CD4-positive, alpha-beta T cell treated with Interleukin-17A for 4 hours (primary cell): ENCODE measurements at places on chromosomes 2 and 18.
A peak's percentile ranks its signal among the peaks of the same experiment; 100 is the strongest.

DNA sequence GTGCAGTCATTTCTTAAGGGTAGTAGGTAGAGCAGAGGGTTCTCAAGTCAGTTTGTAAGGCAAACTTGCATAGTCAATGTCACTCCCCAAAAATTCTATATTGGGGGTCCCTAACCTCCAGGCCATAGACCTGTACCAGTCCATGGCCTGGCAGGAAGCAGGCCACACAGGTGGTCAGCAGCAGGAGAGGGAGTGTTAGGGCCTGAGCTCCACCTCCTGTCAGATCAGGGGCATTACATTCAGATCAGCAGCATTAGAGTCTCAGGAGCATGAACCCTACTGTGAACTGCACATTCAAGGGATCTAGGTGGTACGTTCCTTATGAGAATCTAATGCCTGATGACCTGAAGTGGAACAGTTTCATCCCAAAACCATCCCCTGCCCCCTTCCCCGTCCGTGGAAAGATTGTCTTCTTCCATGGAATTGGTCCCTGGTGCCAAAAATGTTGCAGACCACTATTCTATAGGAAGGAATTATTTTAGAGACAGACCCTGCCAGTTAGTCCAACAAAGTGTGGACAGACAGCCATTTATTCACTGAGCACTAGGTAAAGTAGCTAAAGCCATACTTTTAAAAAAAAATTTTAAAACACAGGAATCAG lies 6.7 kb downstream of the COA5 start:
- DNase-seq, result no peak

GRCh38 chr2:16032282-16033031 lies 92.1 kb downstream of the MYCN start:
- no peak for DNase-seq

GRCh38 chr2:131039535-131039907 lies 53.7 kb downstream of the FAM168B start:
- no peak for DNase-seq

DNA sequence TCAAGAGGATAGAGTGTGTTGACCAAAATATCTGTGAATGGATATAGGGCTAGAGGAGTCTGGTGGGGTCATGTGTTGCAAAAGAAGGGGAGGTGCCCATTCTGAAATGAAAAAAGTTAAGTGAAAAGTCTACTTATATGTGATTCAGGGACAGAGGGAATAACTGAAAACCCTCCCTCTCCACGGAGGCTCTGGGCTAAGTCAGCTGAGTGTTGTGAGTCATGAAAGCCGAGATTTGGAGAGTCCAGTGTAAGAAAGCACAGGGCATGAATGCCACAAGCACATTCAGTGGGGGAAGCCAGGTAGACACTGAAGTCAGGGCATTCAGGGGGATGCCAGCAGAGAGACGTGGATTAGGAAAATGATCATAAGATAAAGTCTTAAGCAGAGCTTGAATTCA lies 871.9 kb downstream of the TSN start:
- no peak for DNase-seq

DNA sequence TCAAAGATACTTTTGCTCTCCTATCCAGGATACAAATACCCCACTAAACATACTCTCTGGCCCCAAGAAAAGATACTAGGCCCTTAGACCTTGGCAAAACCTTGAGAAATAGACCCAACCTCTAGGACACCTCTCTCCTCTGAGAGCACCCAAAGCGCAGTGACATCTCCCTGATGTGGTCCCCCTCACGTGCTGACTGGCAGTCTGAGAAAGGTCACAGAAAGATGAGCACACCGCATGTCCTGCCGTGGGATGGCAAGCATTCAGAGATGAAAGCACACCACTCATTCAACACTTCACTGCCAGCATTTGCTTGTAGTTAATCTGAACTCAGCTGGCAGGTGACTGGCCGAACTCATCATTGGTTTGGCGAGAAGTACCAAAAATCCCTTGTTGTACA lies 6.1 kb upstream of the TBC1D8 start:
- no peak for DNase-seq

DNA sequence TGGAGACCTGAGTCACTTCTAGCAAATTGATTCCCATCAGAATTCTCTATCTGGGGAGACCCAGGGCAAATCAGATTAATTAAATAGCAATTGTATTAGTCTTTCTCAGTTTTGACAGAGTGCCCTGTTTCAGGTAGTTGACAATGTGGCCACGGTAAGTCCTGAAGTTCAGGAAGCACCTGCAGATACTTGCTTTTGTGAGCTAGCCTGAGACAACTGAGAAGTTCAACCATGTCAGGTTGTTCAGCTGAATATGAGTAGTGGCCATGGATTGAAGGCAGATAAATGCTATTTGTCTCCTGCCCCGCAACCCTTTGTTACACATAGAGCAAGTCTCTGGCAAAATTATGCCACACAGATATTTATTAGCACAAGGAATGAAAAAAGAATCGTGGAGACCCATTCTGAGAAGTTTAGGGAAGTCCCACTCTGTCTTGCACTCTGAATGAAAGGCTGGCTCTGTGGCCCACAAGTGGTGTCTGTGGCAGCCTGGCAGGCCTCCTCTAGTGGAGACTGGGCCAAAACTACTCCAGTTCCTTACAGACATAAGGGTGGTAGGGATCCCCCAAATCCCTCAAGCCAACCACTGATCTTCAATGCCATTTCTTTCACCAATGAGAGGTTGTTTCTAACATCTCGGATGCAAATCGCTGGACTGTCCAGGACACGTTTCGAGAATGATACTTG lies 61.3 kb downstream of the POU3F3 start:
- DNase-seq, result no peak

DNA sequence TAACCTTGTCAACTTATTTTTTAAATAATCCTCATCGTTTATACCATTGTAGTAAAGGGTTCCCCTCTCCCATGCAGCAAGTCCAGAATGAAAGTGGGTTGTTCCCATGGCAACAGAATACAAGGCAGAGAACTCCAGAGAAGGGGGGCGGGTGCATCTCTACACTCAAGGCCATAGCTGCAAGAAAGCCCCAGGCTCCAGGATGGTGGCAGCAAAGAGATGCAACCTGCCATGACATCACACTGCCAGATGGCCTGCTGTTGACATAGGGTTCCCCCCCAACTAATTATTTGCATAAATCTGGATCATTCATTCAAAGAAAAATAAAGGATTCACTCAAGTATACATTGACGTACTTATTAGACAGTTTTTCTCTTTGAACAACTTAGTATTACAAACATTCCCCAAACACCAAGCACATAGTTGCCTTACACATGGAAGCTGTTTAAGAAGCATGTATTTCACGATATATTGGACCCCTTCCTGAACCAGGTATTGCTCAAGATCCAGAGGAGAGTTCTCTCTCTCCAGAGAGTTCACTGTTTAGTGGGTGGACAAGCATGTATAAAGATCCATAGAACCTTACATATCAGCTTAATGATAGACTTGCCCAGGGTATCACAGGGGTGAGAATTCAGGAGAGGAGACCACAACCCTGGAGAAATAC lies 87.4 kb upstream of the KLF7 start:
- DNase-seq, result no peak

DNA sequence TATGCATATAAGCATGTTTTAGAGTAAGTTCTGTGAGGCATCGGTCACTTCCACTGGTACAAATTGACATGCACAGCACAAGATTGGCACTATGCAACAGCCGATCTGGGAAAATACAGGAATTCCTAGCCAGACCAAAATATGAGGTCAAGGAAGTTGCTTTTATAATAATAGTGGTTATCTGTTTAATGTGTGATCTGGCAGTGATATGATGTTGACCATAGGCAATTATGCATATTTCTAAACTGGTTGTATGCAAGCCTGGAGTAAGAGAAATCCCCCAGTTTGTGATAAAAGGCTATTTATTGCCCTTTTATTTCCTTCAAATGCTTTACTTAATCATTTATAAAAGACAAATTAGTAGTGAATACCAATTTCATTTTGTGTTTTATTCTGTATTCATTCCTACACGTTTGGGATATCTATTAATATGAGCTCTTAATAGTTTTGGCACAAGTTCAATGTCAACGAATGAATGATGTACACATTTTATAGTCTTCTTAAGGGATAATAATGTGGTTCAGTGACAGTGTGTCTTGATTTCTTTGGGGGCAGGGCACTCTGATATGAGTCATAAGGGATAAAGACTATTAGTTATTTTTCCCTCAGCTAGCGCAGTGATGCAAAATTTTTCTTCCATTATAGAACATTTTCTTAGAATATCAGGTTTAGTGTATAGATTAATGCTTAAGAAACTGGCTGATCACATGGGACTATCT lies 34.7 kb upstream of the ZEB2 start:
- DNase-seq, result no peak

- no peak for DNase-seq
Measured at GRCh38 chr18:24033641-24034412, 19.3 kb downstream of the TTC39C start.

- no peak for DNase-seq
Measured at GRCh38 chr2:43563679-43564078, 32.2 kb downstream of the THADA start.

DNA sequence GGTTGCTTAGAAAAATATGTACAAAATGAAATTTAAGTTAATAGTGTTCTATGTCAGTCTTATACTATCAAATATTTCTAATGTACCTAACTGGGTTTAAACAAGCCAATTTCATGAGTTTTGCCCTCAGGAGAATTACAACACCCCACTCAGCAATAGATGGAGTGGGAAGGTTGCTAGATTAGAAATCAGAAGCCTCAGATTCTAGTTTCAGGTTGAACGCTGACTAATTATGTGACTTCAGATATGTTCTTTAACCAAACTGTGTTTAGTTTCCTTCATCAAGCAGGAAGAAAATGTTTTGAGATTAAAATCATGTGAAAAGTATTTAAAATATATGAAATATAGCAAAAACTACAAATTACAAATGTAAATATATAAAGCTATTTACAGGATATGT lies 133.8 kb upstream of the KCNH7 start:
- no peak for DNase-seq

DNA sequence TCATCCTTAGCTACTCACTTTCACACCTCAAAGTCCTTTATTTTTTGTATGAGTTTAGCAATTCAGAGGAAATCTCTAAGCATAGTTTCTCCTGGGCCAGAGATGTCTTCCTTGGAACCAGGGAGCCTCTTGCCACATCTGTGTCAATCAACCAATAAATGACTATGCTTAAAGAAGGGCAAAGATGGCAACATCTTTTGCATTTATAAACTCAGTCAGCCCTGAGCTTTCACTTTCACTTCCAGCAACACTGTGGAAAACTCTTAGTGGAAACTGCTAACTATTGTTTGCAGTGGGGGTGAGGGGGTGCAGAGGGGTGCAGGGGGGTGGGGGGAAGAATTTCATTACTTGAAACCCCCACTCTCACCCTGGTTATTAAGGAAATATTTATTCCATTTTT lies 3.4 kb downstream of the ACVR1C start:
- peak; percentile 7 for DNase-seq

DNA sequence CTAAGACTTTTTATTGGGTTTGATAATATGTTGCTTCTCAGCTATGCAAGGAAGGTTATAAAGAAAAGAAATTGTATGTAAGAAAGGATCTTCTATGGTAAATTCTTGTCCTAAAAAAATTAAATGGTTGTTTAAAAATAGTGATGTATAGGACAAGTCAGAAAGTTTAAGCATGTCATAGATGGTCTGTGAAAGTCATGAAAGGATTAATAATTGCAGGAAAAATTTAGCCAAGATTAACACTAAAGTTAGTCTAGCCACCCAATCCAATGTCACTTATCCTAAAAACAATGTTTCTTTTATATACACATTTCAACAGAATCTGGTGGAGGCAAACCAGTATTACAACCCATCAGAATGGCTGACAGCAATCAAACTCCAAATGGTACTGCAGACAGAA lies 1046.7 kb upstream of the SLC39A10 start:
- DNase-seq, result no peak

DNA sequence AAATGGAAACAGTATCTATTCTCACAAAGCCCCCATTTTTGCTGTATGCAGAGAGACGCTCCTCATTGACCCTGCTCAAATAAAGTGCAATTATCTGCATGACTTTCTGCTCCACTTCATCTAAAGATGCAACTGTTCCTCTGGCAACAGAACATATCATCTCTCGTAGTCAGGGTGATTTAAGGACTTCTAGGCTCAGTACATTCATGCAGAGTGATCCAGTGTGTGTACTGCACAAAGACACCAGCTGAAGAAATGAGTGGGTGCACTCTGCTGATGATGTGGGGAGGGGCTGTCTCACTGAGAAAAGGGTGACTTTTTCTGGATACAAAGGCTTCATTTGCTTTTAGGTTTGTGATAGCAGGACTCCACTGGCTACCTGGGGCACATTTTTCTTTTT lies 355.2 kb downstream of the GALNT13 start:
- DNase-seq, result no peak
